Caki2 (cell line): ENCODE measurements at places on chromosomes 1 and 21. TPM values are rescaled to one million over a fixed set of nuclear protein-coding genes. Genes with fewer than 3 reads are reported as not detected.

The SV2A gene
- 0.09 TPM in 1 of 2 replicates, not detected in the other for total RNA-seq

The CASQ2 gene
- not detected in 2 replicates for total RNA-seq

DNA sequence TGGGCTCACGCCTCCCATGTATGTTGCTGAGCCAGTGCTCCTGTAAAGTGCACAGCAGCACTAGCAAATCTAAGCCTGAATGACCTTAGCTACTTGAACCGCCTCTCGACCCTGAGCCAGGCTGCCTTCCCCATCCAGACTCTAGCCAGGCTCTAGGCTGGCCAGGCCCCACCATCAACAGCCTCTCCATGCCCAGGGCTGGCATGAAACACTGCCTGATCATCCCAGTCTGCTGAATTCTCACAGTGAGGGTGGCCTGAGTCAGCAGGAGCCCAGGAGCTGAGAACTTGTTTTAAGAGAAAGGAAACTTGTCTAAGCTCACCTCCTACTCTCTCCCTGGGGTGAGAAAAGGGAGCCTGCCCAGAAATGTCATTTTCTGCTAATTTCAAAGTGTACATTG, 733.3 kb downstream of the PTPRU start:
- DNase-seq = no peak

The MEGF6 gene
- total RNA-seq = 15.6 and 21.0 TPM in 2 replicates

GRCh38 chr1:198165927-198166647, 9.3 kb downstream of the NEK7 start:
- DNase-seq = no peak

The LCE2A gene
- not detected in 2 replicates for total RNA-seq
